ENCODE measurements at places on chromosomes 2 and 18.

DNA sequence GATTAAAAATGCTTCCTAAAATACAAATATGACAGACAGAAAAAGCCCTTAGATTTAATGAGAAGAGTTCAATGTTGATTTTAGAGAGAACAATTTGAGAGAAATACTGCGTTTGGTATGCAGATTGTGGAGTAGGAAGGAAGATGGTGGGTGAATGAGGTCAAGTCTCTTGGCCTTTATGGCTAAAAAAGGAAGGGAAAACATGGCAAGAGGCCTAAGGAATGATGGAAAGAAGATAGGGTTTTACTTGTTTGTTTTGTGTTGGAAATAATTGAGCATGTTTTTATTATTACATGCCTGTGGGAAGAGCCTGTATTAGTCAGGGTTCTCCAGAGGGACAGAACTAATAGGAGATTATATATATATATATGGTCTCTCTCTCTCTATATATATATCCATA lies 318.1 kb downstream of the TRIB2 start:
- no peak for DNase-seq

- no peak for DNase-seq
These were observed 1551.7 kb upstream of the SLC39A10 start for GRCh38 chr2:194105358-194105757.

- no peak for DNase-seq
These were observed 14.5 kb upstream of the ASPRV1 start for GRCh38 chr2:69975853-69976462.

- DNase-seq: peak; percentile 79
These were observed 52.4 kb downstream of the SLC66A2 start for GRCh38 chr18:79898952-79899608.

DNA sequence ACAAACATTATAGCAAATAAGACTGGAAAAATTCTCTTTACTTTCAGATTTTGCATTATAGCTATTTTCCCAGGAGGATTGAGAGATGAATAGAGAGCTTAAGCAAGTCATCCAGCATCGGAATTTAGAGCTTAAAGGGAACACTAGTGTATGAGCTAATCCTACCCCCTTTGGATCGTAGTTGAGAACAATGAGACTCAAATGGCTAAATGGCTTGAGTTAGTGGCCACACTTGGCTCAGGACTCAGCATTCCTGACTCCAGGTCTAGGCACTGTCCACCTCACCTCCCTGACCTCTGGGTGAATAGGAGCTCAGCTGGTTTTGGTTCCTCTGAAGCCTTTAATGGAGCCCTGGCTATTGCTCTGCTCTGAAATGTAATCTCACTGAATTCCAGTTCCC lies 97.5 kb upstream of the CXCR4 start:
- DNase-seq: no peak

DNA sequence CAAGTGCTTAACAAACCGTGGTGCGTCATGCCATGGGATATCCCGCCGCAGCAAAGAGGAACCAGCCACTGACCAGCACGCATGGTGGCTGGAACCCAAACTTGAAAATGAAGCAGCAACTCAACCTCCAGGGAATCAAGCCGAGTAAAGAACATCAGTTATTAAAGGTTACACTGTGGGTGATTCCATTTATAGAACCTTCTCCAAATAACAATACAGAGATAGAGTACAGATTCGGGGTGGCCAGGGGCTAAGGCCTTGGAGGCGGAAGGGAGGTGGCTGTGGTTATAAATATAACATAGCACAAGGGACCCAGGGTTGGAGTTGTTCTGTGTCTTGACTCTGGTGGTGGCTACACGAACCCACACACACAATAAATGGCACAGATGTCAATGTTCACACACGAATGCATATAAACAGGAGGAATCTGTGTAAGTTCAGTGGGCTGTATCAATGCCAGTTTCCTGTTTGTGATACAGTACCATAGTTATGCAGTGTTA lies 123.1 kb downstream of the EIPR1 start:
- no peak for DNase-seq

DNA sequence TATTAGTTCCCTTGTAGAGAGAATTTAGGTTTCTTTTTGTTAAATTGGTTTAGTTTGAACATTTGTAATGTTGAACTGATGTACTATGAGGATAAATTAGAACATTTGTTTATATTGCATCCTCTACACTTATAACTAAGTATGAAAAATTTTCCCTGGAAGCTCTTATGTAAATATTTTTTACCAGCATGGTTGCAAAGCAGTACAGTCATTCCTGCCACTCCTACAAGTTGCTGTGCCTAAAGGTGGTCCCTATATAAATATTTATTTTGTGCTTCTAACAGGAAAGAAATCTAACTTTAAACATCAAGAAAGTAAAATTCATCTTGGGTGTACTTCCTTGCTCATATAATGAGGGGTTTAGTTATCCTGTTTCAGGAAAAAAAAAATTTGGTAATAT lies 14.2 kb downstream of the TWSG1 start:
- DNase-seq: no peak

GRCh38 chr2:126900646-126901319 lies 2.1 kb downstream of the TEX51 start:
- DNase-seq: peak; percentile 63

- DNase-seq: no peak
These were observed 3.0 kb downstream of the GPR55 start for GRCh38 chr2:230921806-230922595.

- DNase-seq: no peak
These were observed 356.9 kb downstream of the TNS1 start for GRCh38 chr2:217645896-217646295.

GRCh38 chr18:22439447-22439846 lies 21.7 kb upstream of the CTAGE1 start:
- no peak for DNase-seq

DNA sequence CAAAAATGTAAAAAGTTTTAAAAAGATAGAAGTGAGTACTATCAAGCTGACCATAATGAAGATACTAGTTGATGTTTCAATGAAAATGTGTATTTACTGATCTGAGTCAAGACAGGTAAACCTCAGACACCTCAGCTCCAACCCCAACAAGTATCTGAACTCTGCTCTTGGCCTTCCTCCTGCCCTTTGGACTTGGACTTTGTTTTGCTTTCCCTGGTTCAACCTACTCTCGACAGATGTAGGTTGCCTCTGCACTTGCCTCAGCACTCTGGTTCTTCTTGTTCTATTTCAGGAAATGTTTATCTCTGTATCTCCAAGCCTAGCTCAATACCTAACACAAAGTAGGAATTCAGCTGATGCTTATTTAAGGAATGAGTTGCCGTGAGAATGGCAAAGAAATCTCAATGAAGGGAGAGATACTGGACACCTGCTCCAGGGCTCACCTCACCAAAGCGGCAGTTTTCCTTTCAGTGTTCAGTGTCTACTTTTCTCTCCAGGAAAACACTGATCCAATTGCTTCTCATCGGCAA lies 248.8 kb upstream of the CTAGE1 start:
- DNase-seq: no peak

DNA sequence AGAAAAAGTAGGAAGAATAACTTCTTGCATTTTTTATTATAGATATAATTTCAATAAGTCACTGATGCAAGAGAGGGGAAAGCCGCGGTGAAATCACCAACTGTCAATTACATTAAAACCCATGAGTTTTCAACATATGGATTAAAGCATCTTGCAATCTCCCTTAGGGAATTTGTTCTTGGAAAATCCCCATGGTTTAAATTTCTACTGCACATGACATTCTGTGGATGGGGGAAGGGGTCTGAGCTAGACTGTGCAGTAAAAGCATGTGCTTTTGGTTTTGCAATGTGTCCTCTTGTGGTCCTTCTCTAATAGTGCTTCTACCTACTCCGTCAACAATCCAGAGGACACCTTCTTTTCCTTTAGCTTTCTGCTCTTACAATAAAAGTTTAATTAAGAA lies 894.0 kb downstream of the DCDC2C start:
- no peak for DNase-seq

- no peak for DNase-seq
These were observed 87.3 kb downstream of the ACAA2 start for GRCh38 chr18:49725809-49726674.

- peak; percentile 80 for DNase-seq
These were observed 296.8 kb upstream of the HDAC4 start for GRCh38 chr2:239697399-239698164.

DNA sequence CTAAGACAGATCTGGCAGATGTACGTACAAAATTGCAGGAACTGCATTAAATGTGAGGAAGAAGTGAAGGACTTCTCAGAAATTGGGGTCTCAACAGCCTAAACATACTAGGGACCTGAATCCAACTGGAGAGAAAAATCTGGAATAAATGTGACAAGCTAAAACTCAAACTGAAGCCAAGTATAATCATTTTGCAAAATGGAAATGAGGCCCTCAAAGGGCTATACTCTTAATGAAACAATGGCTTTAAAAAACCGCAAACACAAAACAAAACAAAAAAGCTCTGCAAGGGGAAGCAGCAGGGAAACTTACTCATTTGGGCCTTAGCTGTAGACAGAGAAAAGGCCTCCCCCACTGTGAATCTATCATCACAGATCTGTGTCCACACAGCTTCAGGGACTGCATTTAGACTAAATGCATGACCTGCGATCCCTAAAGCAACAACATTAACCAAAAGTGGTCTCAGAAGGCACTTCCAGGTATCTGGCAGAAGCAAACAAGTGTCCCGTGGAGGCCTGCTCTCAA lies 63.2 kb downstream of the CCBE1 start:
- DNase-seq: peak; percentile 63

DNA sequence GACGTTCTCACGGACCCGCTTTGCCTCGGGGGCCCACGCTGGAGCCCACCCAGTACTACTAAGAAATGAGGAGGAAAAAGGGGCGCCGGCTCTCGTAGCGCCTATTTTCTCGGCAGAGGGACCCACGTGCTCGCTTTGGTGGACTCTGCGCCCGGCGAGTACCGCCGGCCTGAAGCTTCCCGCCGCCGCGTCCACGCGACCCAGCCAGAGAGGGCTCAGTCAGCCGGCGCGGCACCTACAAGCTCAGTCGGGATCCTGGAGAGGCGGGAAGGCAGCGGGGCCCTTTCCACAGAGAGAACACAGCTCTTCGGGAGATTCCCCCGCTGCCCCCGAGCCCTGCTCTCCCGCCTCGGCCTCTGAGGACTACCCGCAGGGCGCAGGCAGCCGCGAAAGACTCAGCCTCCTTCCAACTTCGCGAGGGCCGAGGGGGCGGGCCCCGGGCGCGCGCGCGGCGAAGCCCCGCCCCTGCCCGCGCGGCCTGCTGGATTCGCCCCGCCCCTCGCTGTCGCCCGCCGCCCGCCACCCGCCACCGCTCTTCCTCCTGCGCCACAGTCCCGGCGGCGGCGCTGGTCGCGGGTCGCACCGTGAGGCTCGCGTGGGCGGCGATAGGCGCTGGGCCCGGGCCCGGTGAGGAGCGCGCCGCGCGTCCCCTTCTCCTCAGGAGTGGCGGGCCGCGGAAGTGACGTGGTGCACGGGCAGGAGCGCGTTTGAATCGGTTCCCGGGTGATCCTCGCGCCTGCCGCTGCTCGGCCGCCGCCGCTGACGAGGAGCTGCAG lies at the start of gene SMCHD1:
SMCHD1 (plus strand) TSS at position 549 of the 776 bp plus-strand sequence. CDS start 350 bp downstream, outside the sequence.
- peak; percentile 94 for DNase-seq

- DNase-seq: no peak
These were observed 79.6 kb downstream of the LBH start for GRCh38 chr2:30310955-30311354.

GRCh38 chr2:239727182-239727775 lies 297.9 kb downstream of the NDUFA10 start:
- no peak for DNase-seq

DNA sequence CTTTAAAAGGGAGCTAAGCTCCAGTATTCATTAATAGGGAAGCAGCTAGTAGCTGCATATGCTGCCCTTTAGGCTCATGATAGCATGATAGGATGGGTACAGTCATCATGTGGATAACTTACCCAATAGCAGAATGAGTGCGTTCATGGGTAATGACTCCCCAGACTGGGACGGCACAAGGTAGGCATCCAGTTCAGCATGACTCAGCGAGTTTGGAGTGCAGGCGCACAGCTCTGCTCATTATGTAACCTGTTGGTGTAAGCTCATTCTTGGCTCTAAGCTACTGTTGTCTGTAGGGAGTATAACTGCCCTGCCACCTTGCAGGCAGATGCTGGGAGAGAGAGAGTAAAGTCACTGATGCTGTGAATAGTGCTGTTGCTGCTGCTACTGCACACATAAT lies 209.2 kb upstream of the SYT4 start:
- no peak for DNase-seq

All from osteocyte (in vitro differentiated cells).